ENCODE measurements at places on chromosomes 16 and 17.
A peak's percentile ranks its signal among the peaks of the same experiment; 100 is the strongest.

DNA sequence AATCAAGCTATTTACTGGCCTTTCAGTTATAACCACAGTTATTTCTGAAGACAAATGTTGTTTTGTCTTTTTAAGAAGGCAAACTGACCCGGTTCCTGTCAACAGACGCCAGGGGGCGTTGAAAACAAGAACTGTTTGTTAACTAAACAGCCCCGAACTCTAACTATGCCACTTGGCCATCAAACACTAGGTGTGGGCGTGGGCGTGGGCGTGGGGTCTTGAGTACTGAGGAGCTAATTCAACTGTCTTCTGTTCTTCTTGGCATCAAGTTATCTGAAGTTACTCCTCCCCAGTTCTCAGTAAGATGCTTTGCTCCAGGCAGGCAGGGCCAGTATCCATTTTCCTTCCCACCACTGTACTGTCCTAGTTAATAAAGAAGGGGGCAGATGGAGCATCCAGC lies 63.3 kb upstream of the MTMR4 start:
- peak; percentile 34 for DNase-seq

GRCh38 chr16:50437769-50438437 lies 69.1 kb upstream of the BRD7 start:
- no peak for DNase-seq

- DNase-seq: no peak
These were observed 7.8 kb downstream of the CDRT15 start for GRCh38 chr17:14228903-14229302.

GRCh38 chr16:68731637-68732036 lies 5.5 kb upstream of the CDH1 start:
- no peak for DNase-seq

GRCh38 chr17:42132941-42133340 lies 10.3 kb downstream of the HSPB9 start:
- no peak for DNase-seq

DNA sequence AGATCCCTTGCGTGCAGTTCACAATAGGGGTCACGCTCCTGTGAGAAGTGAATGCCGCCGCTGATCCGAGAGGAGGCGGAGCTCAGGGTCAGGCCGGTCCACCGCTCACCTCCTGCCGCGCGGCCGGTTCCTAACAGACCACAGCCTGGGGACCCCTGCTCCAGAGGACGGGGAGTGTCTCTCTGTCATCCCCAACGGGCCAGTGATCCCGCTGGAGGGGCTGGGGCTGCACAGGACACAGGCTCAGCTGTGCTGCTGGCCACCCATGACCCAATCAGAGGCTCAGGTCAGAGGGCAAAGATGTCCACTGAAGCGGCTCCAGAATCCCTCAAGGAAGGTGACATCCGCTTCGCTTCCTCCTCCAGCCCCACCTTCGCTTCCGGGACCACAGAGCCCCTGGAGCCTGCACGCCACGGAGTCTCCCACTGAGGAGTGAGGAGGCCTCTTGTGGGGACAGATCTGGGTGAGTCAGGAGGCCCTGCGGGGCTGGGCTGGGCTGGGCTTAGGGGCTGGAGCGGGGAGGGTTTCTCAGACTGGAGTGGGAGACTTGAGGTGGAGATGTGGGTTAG lies 115.4 kb downstream of the METRNL start:
- no peak for DNase-seq

DNA sequence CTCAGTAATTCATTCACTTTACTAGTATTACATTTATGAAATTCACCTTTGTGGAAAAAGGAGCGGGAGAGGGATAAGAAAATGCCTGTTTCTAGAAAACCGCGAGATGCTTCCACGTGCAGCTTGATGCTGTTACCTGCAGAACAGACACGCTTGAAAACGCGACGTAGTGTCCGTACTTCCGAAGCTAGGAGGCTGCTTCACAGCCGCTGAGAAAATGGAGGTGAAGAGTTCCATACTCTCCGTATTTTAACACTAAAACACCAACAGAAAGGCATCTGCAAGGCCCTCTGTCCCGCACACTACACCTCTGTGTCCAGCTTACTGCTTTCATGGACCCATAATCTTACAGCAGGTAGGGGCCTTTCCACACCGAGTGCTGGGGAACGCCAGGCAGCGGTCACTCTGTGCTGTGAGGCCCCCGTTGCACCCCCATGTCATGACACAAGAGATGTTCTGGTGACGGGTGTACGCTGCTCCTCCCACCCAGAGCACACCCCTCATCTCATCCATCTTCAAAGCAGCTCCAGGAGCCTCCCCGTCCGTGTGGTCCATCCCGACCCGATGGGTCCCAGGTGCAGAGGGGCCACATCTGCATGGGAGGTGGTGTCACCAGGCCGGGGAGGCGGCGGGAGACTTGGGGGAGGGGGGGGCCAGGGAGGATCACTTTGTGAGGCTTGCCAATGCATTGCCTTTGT lies 40.4 kb downstream of the USP22 start:
- DNase-seq: no peak

DNA sequence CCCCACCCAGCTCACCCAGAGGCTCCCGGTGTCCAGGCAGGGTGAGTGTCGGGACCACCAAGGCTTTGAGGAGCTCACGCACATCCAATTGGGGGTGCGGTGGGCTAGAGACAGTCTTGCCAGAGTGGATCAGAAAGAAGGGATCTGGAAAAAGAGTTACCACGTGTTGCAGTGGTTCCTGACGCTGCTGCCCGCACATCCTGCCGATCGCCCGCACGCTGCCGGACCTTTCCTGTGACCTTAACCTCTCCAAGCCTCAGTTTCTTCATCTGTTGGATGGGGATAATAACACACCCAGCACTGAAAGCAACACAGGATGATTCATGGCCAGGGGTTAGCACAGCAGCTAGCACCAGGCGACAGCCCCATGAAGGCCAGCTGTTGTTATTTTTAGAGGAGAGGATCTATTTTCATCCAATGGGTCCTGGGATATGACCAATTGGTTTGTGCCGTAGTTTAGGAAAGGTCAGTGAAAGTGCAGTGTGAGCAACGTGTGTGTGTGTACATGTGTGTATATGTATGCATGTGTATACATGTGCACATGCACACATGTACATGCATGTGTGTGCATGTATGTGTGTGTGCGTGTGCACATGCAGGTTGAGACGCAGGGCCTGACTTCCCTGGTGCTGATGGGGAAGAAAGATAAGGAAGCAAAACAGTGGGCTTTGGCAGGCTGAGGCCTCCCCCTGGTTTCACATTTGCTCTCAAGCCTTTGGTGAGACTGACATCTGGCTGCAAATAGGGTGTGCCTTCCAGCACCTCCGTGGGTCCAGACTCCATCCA lies 2.5 kb downstream of the ITGAX start:
- DNase-seq: no peak

- no peak for DNase-seq
These were observed 8.3 kb upstream of the NLK start for GRCh38 chr17:28033972-28034714.

DNA sequence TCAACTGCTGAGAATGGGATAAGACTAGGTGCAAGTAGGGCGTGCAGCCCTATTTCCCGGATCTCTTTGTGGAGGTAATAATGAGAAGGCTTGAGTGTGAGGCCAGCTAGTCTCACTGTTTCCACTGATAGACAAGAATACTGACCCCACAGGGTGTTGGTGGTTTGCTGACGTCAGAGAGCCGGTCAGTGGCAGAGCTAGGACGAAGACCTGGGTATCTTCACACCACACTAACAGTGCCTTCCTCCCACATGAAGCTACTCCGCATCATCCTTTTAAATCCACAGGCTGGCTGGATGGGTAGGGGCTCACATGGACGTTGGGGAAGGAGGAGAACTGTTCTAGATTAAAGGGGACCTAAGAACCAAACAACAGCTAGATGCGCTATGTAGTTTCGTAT lies 68.0 kb downstream of the ZFHX3 start:
- DNase-seq: no peak

DNA sequence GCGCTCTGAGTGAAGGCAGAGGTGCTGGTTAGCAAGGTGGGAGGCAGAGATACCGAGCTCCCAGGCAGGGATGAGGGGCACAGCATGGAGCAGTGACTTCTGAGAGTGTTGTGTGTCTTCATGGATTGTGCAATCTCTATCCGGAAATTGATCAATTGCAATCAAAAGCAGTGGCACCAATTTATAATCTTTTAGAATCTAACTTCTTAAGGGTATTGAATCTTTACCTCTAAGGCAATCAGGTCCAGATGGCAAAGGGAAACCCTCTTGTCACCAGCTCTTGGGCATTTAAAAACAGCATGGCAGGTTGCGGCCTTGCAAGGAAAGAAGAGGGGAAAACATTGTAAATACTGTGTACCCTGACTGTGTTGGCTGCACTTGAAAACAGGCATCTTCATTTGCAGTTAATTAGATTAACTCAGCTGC lies 58.0 kb upstream of the MRTFB start:
- DNase-seq: no peak

DNA sequence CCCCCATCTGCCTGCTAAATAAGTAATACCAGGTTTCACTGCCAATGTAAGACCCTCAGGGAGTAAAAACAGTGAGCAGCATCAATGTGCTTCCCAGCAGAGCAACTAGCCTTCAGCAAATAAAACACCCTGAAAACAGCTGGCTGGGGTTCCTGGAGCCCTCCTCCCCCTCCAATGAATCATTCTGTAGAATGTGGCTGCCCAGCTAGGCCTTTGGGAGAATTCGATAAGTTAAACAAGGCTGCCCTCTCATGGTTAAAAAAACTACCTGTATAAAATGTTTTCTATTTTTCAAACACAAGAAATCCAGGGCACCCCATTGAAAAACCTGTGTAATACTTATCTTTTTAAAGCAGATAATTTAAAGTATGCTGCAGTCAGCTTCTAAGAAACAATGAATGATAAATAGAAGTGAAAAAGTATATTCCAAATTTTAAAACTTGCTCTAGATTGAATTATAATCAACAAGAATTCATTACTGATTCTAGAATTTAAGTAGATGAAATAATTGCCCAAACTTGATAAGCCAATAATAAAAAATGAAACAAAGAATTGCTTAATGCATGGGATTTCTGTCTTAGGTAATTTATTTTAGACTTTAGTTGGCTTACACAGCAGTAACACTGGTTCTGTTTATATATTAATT lies 9.4 kb upstream of the TOM1L1 start:
- DNase-seq: no peak

DNA sequence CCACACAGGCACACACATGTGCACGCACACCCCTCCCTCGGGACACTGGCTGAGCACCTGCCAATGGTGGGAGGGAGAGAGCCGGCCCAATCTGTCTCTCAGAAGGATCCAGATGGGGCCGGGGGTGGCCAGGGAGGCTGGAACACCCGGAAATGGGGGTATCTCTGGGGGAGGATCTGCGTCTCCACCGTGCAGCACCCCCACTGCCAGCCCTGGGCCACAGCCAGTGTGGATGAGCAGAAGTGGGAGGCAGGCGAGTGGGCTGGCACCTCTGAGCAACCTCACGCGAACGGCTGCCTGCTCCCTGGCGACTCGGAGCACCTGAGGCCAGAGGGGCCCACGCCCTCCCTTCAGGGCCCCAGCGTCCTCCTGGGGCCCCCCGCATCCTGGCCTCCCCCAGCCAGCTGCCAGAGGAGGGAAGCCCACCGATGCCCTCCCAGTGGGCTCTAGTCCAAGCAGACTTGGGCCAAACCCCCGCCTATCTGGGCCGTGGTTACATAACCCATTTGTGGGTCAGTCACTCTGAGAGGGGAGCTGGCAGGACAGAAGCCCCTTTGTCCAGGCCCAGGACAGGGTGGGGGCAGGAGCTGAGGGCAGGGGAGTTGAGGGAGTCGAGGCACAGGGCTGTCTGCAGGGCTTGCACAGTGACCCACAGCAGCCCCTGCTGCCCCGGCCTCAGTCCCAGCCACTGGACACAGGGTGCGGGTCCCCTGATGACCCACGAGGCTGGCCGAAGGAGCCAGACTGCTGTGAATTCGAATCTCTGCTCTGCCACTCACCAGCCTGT lies 5.6 kb downstream of the CASKIN1 start:
- no peak for DNase-seq

DNA sequence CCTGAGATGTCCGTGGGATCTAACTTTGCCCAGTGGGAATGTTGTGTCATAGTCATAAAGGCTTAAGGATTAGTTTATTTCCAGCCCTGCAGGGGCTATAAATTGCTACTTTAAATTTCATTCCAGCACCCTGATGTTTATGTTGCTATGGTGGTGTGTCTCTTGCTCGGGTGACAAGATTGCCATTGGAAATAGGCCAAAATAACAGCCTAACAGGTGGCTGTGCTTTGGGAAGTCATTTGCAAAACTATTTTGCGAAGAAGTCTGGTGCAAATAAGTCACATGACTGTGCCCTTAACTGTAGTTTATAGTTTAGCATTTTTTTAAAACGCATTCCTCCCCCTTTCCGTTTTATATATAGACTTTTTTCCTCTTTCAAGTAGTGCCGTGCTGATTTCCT lies 23.1 kb downstream of the PITPNC1 start:
- no peak for DNase-seq

DNA sequence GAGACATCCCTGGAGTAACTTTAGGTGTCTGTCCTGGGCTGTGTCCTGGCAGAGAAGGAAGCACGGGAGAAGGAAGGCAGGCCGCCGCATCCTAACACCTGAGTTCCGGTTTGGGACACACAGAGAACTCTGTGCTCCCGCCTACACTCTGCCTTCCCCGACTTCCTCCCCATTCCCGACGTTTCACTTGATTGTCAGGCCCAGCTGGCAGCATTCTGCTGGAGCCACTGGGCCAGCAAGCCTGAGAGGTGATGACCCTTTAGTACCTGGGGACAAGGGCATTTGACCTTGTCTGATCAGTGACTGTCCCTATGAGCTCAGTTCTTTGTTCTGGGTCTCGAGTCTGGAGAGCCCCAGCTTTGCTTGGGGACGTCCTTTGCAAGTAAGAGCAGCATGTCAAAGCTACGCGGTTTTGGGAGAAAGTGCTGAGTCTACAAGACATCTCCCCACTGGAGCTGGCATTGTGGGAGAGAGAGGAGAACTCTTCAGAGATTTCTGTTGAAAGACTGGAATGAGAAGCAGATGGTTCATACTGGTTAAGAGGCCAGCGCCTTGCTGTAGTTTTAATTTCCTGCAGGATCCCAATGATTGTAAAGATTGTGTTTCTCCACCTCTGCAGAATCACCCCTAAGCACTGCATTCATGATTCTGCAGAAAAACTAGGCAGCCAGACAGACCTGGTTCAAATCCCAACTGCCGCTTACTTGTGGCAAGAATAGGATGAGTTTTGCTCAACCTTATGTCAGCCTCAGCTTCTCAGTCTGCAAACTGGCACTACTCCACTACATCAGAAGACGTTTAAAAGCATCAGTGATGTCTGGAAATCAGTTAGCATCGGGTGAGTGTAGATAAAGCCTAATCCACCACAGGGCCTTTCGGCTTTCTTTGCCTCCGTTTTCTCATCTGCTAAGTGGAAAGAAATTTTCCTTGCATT lies 20.6 kb downstream of the ABAT start:
- no peak for DNase-seq
